Aortic smooth muscle cell (primary cell): ENCODE measurements at places on chromosomes 4 and X. TPM values are rescaled to one million over a fixed set of nuclear protein-coding genes. Genes with fewer than 3 reads are reported as not detected.

Gene ITM2A
- 0.13 and 1.4 TPM in 2 replicates for total RNA-seq

Gene NLGN4X
- 0.92 and 2.0 TPM in 2 replicates for total RNA-seq

Gene UGT2B17
- total RNA-seq = not detected in 2 replicates

Gene SAGE1
- not detected in 2 replicates for total RNA-seq

Gene GAGE13
- total RNA-seq = not detected in 2 replicates
